SW 1271 (cell line): ENCODE measurements at places on chromosomes 1 and 21.
A peak's percentile ranks its signal among the peaks of the same experiment; 100 is the strongest.

GRCh38 chr1:185241127-185241526 lies 75.9 kb downstream of the IVNS1ABP start:
- DNase-seq, result no peak

DNA sequence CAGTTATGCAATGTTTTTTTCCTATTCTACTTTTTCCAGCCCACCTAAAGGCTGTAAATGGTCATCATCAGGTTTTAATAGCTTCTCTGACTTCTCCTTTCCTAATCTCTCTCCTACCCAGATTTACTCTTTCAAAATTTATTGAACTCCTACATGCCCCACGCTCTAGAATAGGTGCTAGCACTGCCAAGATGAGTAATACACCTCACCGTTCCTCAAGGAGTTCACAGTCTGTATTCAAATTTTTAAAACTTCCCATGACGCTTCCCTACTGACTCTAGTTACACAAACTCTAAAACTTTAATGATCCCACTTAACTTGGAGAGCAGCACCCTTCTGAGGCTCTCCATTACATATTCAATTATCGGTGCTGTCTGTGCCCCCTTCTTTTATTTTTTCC lies 51.6 kb downstream of the ALG14 start:
- no peak for DNase-seq

GRCh38 chr1:116874733-116875249 lies 34.9 kb upstream of the PTGFRN start:
- no peak for DNase-seq

DNA sequence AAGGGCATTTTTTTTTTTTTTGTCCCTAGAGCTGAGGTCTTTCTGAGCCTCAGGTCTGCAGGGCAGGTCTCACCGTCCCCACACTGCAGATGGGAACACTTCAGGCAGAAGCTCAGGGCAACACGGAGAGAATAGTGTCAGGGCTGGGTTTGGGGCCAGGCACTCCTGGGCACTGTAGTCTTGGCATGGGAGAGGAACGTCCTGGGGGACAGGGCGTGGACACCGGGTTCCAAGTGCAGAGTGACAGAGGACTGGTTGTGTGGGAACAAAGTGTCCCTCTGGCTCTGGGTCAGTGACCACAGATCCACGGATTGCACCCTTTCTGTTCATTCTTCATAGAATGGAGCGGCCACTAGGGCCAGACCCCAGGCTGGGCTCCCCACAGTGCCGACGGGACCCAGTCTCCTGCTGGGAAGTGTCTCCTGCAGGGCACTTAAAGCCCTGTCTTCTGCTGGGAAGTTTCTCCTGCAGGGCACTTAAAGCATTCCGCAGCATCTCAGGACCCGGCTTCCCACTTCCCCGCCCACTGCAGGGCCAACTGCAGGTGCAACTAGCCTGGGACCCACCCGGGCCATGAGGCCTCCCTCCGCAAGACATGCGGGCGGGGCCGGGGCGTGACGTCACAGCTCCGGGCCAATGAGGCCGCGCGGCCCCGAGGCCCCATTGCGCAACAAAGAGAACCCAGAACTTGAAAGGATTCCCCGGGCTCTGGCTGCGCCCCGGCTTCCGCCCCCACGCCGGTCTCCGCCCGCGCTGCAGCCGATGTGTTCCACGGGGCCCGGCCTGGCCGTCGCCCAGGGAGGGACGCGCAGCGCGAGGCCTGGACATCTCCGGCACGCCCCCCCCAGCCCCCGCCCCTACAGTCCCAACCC lies 1.2 kb downstream of the GPR153 start:
- peak; percentile 17 for DNase-seq

DNA sequence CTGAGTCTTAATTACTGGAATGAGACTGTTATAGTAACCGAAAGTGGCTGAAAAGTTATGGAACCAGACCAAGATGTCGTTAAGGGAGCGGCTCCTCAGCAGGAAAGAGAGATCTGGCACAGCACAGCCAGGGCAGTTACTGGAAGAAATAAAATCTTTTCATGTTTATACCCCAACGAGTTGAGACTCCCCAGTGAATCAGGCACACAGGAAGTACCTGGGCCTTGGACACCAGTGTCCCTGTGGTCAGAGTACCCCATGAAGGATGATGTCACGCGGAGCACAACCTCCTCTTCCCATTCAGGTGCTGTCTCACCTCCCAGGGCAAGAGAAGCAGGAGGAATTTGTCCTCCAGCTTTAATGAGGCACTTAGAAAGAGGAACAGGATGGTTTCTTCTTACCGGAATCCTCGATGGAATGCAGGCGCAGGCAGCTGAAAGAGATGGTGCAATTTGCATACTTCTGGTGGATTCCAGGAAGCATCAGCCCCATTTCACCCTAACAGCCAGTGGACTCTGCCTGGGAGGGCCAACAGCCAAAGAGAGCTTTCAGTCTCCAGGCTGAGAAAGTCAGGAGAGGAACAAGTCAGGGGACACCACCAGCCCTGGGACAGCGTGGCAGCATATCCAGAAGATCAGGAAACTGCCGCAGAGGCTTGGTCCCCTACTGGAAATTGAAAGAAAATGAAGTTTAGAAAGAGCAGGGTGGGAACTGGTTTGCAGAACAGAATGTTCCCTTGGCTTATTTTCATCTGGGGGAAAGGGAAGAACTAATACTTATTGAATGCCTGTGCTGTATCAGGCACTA lies 35.9 kb upstream of the CTTNBP2NL start:
- no peak for DNase-seq

DNA sequence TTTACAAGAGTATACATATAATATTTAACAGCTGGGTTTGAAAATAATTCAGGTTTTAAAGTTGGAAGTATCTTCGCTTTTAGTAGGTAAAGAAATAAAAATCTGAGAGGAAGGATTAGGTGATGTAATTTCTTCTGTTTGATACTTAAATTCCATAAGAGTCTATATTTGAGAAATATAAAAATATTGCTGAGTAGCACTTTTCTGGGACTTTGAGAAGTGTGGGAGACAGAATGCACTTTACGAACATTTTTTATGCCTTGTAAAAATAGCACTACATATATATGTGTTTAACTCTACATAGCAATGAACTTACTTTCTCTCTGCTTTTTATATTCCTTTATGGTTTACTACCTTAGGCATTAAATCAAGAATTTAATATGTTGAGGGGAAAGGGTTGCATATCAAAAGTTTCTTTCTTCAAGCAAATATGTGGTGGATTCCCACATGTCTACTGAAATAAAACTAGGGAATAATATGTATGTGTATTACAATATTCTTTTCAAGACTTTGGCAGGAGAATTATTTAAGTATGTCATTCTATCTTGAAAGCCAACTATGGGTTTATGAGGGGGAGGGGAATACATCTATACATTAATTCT lies 266.7 kb upstream of the ADAMTS5 start:
- no peak for DNase-seq

DNA sequence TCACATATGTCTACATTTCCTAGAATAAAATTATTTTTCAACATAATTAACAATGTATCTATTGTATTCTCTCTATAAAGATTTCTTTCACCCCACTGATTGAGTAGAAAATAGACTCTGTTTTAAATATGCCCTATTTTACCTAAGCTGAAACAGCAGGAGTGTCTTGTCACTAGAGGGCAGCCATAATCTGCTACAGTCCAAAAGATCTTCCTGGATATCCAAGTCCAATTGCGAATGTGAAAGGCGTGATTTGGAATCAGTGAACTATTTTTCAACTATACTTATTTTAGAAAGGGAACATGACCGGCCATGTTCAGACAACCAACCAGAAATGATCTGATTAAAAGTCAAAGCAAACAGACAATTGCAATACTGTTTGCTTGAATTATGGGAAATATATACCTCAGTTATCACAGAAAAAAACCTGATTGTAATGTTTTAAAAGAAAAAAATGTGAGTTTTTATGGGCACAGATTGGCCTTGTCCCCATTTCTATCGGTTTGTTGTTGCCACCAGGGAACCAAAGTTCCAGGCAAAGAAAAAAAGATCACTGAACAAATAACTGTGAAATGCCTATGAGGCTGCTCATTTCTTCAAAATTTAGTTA lies 1211.0 kb upstream of the ADGRL4 start:
- DNase-seq, result peak; percentile 59
